NCI-H187 treated with DMSO at 0.1 percent for 48 hours (cell line): ENCODE measurements at places on chromosomes 13 and 19.

- no peak for DNase-seq
Measured at GRCh38 chr13:25064396-25064795, 31.5 kb upstream of the PABPC3 start.

DNA sequence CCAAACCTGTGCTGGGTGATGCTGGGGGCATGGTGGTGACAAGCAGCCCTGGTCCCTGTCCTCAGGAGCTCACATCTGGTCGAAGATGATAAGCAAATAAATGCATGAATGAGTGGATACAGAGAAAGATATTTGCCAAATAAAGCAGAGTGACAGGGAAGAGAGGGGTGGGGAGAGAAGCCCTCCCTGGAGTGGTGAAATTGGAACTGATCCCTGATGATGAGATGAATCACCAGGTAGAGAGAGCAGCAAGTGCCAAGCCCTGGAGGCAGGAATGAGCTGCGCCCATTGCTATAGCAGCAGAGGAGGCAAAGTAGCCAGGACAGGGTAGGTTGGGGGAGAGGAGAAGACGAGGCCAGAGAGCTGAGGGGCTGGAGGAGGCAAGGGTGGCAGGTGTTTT, 13.7 kb downstream of the FXYD5 start:
- no peak for DNase-seq

- no peak for DNase-seq
Measured at GRCh38 chr13:105462098-105462497, 1073.4 kb downstream of the EFNB2 start.

DNA sequence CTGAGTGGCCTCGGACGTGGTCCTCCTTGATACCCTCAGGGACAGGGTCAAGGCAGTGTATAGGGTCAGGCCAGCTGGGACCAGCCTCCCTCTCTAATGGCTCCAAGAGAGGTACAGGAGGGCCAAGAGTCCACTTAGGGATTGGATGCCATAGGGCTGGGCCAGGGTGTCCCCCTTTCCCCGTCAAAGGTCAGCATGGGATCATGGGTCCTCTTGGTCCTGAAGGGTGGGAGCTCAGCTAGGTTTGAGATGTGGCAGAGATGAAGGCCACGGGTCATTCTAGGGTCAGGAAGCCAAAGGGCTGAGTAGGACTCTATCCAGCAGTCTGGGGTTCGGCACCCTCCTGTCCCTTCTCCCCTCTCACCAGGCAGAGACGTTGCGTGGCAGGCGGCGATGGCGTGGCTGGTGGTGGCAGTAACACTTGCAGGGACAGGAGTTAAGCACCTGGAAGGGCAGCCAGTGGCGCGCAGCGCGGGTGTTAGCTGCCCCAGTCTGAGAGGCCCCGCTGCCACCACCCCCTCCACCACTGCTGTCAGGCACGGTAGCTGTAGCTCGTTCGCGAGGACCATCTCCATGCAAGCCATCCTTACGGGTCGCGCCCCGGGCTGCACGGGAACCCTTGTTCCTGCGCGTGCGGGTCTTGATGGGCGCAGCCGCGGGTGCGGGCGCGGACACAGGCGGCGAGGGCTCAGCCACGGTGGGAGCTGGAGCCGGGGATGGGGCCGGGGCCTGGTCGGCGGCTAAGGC, 2.6 kb downstream of the GGN start:
- DNase-seq, result no peak

DNA sequence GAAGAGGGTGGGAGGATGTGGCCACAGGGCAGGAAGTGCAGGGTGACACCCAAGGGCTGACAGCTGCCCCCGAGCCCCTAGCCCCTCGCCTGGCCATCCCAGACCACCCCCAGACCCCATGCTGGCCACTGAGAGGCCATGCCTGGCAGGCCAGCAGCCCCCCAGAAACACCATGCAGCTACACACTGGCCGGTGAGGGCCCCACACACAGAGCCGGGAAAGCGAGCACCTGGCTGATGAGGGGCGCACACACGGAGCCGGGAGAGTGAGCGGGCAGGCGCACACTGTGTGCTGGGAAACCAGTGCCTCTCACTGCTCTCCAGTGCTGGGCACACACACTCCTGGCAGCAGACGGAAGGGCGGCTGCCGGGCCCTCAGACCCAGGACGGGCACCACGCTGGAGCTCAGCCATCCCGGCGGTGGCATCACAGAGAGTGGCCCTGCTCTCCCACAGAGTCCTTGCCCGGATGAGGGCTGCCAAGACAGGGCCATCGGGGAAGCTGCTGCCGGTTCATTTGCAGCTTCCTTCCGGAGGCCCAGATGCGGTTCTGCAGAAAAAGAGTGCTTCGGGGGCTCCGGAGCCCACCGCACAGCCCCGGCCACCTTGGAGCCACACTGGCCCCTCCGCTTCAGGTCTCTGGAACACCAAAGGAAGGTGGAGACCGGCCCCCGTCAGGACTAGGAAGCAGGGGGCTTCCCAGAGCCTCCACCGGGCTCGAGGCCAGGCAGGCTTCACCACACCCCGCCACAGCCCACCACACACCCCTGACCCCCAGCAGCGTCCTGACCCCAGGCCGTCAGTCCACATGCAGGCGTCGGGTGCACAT, 76.4 kb downstream of the SPACA7 start:
- DNase-seq, result no peak

- DNase-seq, result no peak
Measured at GRCh38 chr13:23510979-23511735, 59.1 kb upstream of the TNFRSF19 start.

DNA sequence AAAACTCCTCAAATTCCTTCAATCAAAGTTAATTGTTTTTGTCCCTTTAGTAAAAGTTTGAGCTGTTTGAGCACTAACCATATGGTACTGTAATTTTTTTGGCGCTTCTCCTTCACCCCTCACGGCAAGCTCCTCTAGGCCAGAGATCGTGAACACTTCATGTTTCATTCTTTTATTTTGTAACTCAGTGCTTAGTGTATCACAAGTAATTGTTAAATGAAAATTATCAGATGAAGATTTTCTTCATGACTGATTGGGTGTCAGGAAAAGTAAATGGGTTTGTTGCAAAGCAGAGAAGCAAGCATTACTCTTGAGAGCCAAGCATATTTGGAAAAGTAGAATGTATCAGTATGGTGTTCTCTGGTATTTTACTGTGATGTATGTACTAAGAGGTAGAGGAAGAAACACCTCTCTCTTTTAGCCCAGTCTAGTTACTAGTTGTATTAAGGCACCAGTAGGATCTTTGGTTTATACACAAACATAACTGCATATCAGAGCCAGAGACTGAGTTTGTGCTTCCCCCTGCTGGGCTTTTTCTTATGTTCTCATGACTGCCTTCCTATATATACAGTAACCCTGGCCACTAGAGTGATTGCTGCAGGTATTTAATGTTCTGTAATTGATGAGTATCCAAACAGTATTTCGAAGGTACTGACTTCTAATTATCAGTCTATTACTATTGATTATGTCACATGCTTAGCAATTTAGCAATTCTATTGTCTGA, 202.3 kb upstream of the KLHL1 start:
- DNase-seq, result peak; percentile 51

DNA sequence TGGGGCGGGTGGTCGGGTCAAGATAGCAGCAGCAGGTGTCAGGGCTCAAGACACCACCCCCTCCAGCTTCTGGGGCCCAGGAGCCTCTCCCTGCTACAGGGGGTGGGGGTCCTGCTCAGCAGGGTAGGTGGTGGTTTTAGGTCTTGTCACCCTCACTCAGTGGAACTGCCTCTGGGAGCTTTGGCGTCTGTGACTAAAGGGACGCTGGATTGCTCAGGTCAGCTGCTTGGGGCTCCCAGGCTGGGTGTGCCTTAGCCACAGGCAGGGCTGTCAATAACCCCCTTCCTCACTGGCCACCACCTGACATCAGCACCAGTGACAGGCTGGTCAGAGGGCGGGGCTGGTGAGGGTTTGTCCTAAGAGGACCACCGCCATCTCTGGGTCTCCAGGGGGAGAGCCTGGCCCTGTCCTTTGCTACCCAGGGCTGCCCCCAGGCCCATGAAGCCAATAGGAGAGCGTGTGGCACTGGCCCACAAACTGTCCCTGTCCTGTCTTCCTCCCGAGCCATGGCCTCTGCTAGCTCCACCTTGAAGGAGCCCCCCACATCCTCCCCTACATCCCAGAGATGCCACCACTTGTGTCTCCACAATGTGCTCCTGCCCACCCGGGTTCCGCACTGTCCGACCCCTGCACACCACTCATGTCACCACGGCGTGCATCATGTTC, 36.4 kb downstream of the MAU2 start:
- no peak for DNase-seq

DNA sequence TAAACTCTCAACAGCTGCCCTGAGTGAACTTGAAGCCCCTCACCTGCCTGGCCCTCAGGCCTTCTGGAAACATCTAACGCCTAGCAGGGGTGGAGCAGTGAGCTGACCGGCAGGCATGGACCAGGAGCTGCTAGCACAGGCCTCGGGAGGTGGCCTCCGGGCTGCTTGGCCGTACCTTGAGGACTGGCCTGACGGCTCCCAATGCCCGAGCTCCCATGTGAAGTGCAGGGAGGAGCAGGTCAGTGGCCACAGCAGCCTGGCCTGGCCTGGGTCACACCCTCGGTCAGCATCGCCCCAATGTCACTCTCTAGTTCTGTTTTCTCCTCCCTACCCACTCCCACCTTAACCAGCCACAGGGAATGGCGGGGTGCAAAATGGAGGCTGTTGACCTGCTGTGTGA, 19.0 kb downstream of the TSHZ3 start:
- no peak for DNase-seq

DNA sequence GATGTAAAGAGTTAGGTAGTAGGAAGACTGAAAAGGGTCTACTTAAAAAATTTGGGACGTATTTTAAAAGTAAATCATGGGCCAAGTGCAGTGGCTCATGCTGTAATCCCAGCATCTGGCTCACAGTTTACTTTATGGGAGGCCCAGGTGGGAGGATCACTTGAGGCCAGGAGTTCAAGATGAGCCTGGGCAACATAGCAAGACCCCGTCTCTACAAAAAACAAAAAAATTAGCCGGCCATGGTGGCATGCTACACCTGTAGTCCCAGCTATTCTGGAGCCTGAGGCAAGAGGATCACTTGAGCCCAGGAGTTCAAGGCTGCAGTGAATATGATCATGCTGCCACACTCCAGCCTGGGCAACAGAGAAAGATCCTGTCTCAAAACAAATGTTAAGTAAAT, 23.0 kb downstream of the UTP14C start:
- no peak for DNase-seq

- no peak for DNase-seq
Measured at GRCh38 chr19:2978772-2979171, 1.4 kb downstream of the TLE6 start.

GRCh38 chr19:46250076-46250735, 20.7 kb downstream of the IGFL1 start:
- no peak for DNase-seq

- no peak for DNase-seq
Measured at GRCh38 chr19:7303470-7303869, 9.3 kb upstream of the INSR start.

DNA sequence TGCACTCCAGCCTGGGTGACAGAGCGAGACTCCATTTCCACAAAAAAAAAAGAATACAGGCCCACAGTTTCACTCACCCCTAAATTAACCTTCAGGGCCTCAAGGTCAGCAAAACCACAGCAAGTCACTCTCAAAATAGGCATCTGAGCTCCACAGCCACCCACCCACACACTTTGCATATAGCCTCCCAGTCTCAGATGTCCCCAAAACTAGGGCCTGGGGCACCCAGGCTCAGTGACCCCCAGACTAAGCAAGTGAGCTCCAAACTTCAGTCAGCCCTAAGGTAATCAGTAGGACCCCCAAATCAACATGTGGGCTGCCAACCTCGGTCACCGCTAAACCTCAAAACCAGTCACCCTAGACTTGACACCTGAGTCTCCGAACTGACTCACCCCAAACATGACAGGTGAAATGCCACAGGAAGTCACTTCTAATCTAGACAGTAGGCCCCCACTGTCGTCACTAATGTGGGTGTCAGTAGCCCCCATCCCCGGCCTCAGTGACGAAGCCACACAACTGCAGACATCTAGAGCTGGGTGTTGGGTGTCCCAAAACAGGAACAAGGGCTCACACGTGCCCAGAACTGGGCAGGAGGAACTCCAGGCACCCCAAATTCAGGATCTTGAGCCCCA, 13.9 kb downstream of the RABAC1 start:
- no peak for DNase-seq

GRCh38 chr13:112465251-112466131, 89.3 kb downstream of the SPACA7 start:
- DNase-seq, result no peak

DNA sequence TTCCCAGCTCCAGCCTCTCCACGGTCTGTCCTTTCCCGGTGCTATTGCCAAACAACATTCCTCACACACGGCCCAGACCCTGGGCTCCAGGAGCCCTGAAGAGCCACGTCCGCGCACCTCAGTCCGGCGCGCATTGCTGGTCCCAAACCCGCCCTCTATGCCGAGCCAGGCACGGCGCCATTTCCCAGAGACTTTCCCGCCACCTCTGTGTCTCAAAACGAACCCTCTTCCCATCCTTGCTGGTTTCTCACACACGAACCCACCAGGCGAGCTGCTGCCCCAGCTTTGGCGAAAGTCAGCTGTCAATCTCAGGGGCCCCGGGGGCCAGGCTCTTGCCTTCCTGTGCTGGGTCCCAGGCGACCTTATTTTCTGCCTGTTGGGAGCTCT, 28.0 kb upstream of the F7 start:
- no peak for DNase-seq

DNA sequence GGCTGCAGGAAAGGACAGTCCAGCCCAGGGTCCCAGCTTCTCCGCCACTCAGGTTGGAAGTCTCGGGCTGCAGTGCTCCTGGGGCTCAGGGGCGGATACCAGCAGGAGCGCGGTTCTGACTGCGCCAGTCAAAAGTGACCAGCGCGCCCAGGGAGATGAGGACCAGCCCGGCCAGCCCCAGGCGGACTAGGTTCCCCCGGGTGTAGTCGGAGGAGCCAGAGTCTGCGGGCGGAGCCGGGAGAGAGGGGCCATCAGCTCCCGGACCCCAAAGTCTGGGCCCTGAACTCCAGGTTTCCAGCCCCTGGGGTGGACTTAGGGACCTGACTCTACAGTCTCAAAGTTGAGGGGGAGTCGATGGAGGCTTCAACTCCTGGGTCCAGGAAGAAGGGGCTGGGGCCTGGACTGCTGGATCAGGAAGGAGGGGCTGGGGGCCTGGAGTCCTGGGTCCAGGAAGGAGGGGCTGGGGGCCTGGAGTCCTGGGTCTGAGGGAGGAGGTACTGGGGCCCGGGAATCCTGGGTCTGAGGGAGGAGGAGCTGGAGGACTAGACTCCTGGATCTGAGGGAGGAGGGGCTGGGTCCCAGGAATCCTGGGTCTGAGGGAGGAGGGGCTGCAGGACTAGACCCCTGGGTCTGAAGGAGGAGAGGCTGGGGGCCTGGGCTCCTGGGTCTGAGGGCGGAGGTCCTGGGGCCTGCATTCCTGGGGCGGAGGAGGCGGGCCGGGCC, 5.3 kb downstream of the OSCAR start:
- no peak for DNase-seq

GRCh38 chr19:48772503-48772953, 17.2 kb downstream of the FGF21 start:
- DNase-seq, result no peak

GRCh38 chr19:18846862-18847548, 15.2 kb downstream of the UPF1 start:
- DNase-seq, result no peak

GRCh38 chr13:76293346-76293745, 592.9 kb downstream of the KCTD12 start:
- DNase-seq, result no peak

GRCh38 chr13:36431204-36432105, 840 bp upstream of the CCNA1 start:
- DNase-seq, result no peak

- DNase-seq, result no peak
Measured at GRCh38 chr19:799076-799881, 2.0 kb downstream of the PTBP1 start.

- DNase-seq, result no peak
Measured at GRCh38 chr19:18043676-18044075, 35.7 kb downstream of the ARRDC2 start.
